CD4-positive, alpha-beta T cell treated with Interferon gamma for 1 hour (primary cell): ENCODE measurements at places on chromosomes 1 and 21.

- no peak for DNase-seq
These were observed 13.3 kb downstream of the SMIM12 start for GRCh38 chr1:34846265-34846664.

DNA sequence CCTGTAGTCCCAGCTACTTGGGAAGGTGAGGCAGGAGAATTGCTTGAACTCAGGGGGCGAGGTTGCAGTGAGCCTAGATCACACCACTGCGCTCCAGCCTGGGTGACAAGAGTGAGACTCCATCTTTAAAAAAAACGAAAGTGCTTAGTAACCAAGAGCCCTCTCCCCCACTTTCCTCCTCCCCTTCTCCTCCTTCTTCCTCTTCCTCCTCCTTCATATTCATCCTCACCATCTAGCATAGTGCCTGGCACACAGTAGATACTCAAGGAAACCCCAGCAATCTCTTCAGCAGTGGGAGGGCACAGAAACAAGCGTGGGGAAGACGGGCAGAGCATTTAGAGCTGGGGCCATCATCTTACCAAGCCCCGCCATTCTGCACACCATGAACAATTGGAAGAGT, 119.4 kb upstream of the SLC45A1 start:
- DNase-seq = no peak

DNA sequence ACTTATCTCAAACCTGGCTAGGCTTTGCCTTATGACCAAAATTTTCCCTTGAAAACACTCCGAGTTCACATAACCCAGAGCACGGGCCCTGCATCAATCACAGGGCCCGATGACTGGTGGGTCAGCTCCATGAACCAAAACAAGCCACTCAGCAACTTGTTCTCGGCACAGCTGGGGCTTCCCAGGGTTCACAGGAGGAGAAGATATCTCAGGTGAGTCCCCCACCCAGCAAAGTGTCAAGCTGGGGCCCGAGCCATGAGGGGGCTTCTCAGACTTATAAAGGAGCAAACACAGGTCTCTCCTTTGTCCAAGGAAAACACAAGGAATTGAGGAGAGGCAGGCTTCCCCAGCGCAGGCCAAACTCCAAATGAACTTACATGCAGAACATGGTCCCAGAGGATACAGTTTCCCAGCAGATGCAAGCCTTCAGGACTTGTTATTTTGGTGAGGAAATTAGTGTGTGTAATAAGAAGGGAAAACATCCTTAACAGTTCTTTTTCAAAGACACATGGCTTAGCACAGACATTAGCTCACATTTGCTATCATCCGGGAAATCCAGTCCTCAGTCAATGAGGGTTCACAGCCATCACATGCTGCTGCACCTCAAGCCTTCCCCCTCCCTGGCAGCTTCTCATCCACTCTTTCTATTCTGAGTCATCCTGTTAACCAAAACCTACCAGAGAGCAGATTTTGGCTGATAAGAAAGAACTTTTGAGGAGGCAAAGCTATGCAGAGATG, 98.1 kb upstream of the NFIA start:
- no peak for DNase-seq

DNA sequence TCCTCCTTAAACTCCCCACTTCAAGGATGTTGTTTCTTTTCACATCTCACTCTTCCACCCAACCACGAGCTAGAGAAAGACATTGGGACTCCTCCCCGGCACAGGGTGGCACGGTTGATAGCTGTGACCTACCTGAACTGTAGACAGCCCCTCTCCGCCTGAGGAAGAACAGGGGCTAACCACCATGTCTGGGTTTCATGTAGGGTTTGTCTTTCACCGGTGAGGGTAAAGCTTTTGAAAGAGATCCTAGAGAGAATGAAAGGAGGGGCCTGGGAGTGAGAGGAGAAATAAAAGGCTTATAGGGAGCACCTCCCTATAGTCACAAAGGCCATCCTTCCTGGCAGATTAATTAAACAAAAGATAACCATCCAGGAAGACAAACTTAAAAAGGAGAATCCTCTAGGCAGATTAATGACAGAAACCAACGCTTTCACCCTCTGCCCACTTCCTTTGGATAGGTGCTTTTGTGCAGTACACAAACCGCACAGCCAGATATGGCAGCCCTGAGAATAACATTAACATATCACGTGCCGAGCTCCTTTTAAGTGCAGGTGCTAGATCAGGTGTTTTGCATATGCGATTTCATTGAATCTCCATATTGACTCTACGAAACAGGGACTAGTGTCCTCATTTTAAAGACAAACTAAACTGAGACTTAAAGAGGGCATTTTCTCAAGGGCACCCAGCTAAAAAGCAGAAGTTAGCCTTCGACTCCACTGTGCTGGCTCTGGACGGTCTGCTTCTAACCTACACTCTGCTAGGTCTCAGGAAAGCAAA, 178.1 kb upstream of the RUNX1 start:
- peak; percentile 50 for DNase-seq

DNA sequence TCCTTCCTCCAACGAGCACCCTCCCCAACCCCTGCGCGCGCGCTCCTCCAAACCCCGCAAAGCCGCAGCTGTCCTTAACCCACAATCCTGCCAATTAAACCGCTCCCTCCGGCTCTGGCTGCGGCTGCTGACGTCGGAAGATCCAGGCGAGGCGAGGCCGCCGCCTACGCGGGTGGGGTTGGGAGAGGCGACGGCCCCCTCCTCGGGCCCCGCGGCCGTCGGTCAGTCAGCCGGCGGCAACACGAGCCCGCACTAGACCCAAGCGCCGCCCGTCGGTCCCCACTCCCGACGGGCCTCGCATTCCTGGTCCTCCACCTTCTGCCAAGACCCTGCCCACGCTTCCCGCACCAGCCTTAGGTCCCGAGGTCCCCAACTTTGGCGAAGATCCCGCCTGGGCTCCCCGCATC, 75.4 kb downstream of the VWA5B1 start:
- DNase-seq = no peak

GRCh38 chr1:172766462-172766861, 107.6 kb downstream of the FASLG start:
- DNase-seq = no peak

GRCh38 chr1:232211149-232211548, 418.8 kb downstream of the SIPA1L2 start:
- DNase-seq = no peak

DNA sequence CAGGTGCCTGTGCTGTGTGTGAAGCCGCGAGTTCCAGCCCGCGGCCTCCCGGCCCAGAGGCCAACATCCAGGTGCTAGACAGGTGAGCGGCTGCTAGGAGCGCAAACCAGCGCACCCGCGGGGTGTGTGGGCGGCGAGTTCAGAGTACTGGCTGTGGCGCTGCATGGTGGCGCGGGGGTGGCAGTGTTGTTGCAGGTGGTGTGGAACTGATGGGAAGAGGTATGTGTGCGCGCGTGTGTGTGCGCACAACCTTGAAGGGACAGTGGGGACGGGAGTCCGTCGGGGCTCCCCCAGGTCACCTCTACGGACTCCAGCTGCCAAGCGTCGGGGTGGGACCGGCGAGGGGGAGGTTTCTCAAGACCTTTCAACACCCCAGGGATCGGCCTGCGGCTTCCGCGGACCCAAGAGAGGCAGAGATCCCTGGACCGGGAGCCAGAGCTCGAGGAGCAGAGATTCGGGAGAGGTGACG, 433 bp upstream of the DMBX1 start:
- no peak for DNase-seq

- no peak for DNase-seq
These were observed 2.3 kb downstream of the EVA1C start for GRCh38 chr21:32414579-32415358.

- no peak for DNase-seq
These were observed 565.2 kb upstream of the ADAMTS5 start for GRCh38 chr21:27532076-27532475.

- DNase-seq = no peak
These were observed 4.8 kb upstream of the TFF3 start for GRCh38 chr21:42319851-42320572.

- no peak for DNase-seq
These were observed 132.6 kb upstream of the ETV3 start for GRCh38 chr1:157270705-157271274.

DNA sequence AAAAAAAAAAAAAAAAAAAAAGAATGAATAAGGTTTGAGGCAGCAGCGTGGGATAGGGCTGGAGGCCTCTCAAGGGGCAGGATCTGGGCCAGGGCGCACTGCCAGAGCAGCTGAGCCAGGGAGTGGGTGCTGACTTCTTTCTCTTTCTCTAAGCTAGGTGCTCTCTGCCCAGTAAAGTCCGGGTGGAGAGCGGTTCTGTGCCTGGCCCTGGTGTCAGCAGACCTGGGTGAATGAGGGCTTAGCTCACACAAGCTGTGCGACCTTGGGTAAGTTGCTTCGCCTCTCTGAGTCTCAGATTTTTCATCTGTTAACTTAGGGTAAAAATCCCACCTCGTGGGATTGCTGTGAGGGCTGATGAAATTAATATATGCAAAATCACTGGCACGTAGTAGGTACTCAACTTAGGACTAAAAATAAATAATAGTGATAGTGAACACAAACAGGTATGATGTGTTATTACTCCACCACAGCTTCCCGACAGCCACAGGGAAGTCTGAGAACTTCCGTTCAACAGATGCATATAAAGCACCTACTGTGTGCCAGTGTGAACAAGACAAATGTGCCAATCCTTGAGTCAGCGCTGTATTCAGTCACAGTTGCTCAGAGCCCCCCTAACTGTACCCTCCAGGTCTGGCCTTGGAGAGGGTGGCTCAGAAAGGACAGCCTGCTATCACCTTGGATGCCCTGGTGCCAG, 2.0 kb upstream of the FAM131C start:
- DNase-seq = no peak

- DNase-seq = no peak
These were observed 43.6 kb downstream of the EPHB2 start for GRCh38 chr1:22754106-22754768.

- no peak for DNase-seq
These were observed 185.8 kb downstream of the SLC44A5 start for GRCh38 chr1:75425001-75425650.

DNA sequence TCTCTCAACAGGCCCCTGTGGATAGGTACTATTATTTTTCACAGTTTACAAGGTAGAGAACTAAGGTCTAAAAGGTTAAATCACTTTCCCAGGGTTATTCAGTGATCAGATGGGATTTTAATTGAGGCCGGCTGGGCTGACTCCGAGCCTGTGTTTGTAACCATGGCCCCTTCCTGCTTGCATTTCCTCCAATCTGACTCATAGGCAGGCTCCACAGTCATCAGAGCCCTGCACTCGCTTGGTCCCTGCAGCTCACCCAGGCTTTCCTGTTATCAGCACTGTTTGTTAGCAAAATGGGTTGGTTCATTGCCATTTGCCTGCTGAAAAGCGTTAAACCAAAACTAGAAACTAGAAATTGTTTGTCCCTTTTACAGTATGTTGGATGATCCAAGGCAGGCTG, 41.4 kb upstream of the LMX1A start:
- no peak for DNase-seq

DNA sequence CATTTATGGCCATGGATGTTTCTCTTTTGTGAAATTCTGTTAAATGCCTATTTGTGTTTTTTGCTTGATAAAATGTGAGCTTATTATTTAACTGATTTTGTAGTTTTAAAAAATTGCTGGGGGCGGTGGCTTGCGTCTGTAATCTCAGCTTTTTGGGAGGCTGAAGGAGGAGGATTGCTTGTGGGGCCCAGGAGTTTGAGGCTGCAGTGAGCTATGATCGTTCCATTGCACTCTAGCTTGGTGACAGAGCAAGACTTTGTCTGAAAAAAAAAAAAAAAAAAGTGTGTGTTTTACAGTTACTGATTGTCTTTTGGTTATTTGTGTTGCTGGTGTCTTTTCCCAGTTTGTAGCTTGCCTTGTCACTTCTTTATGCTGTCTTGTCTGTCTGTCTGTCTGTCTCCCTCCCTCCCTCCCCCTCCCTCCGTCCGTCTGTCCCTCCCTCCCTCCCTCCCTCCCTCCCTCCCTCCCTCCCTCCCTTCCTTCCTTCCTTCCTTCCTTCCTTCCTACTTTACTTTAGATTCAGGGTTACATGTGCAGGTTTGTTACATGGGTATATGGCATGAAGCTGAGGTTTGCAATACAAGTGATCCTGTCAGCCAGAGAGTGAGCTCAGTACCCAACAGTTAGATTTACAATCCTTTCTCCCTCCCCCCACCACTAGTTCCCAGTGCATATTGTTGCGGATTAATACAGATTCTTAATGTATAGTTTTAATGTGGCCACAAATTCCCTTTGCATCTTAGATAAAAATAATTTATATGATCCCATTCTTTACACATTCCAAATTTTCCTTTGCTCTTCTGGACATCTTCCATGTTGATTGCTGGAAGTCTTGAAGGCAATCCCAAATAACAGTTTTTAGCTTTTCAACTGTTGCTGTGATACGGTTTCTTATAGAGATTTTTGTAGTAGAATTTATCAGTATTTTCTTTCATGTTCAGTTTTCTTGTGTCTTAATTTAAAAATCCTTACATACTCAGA, 25.1 kb downstream of the PTBP2 start:
- DNase-seq = no peak

DNA sequence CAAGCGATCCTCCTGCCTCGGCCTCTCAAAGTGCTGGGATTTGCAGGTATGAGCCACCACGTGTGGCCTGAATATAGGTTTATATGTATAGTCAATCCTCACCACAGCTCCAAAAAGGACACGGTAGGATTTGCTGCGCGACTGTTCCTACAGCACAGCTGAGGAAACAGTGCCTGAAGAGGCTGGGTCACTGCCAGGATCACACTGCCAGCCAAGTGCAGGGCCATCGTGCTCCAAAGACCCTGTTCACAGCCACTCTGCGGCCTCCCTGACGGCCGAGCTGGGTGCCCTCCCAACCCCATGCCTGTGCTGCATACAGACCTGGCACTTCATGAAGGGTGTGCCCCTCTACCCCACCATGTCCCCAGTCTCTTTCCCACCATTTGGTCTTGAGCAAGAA, 71.4 kb downstream of the MRPL37 start:
- no peak for DNase-seq

DNA sequence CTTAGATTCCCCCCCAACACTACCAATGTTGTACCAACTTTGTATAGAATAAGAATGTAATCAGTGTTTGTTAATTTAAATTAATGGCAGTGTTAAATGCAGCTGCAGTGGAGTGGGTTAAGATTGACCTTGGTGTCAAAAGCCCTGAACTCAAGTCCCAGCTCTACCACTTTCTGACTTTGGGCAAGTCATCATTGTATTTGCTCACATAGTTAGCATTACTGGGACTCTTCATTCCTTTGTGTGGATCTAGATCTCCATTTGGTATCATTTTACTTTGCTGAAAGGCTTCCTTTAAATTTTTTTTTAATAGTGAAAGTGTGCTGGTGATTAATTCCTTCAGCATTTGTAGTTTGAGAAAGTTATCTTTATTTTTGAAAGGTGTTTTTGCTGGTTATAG, 22.2 kb upstream of the PHGDH start:
- DNase-seq = no peak

- peak; percentile 46 for DNase-seq
These were observed 18.4 kb upstream of the LY9 start for GRCh38 chr1:160777486-160778089.

- DNase-seq = peak; percentile 3
These were observed 18.2 kb upstream of the MSTO1 start for GRCh38 chr1:155591770-155592169.

GRCh38 chr21:45747233-45747766, 103.8 kb downstream of the PCBP3 start:
- DNase-seq = no peak

DNA sequence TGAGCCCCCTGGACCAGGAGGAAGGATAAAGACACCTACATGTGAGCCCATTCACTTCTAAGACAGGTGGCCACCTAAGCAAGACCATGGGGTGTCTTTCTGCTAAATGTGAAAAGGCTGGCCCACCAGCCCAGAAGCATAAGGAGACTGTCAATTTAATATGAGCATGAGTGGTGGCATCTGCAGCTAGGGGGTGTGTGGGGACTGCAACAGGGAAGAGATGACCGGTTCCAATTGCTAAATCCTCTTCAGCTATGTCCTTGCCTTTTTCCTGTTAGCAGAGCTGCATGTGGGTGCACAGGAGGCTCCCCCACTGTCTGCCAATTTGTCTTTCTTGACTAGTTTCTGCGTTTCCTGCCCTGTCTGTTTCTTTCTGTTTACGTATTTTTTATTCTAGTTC, 22.3 kb upstream of the BMP8A start:
- no peak for DNase-seq
